Activated T-cell treated with anti-CD3 and anti-CD28 coated beads for 48 hours (primary cell): ENCODE measurements at places on chromosomes 2 and 18.

GRCh38 chr2:186749219-186749618, 55.4 kb downstream of the FAM171B start:
- DNase-seq = no peak

DNA sequence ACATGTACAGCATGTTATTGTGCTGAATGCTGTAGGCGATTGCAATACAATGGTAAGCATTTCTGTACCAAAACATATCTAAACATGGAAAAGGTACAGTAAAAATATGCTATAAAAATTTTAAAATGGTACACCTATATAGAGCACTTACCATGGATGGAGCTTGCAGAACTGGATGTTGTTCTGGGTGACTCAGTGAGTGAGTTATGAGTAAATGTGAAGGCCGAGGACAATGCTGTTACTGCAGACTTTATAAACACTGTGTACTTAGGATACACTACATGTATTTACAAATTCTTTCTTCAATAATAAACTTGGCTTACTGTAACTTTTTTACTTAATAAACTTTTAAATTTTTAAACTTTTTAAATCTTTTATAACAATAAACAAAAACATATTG, 473.4 kb upstream of the UBE2E3 start:
- no peak for DNase-seq

DNA sequence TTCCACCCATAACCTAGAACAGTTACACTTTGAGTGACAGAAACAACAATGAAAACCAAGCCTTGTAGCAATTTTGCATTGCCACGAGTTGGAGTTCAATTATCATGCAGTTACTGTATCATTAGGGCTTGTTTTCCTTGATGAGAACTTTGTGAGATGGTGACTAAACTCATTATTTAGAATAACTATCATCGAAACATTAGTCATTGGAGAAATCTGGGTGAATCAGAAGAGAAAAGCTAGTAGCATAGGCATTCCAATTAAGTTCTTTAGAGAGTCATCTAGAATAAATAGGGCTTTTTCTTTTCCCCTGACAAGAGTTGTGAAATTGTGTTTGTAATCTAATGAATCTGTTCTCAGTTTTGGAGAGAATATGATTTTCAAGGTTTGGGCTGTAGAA, 122.8 kb upstream of the DOCK10 start:
- DNase-seq = no peak

DNA sequence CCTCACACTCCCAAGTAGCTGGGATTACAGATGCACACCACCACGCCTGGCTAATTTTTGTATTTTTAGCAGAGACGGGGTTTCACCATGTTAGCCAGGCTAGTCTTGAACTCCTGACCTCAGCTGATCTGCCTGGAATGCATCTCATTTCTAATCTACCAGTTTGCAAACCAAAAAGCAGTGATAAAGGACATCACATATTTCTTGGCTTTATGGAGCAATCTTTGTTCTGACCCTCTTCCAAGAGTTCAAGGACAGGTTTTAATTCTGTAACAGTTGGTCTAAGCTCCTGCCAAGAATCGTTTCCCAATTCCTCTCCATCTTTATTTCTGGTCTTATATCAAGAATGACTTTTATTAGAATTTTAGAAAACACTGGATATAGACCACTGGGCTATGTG, 67.7 kb downstream of the SLC40A1 start:
- DNase-seq = no peak

- DNase-seq = no peak
Measured at GRCh38 chr2:186456941-186457340, 29.1 kb upstream of the ZC3H15 start.

GRCh38 chr2:38064801-38065501, 11.0 kb downstream of the CYP1B1 start:
- no peak for DNase-seq

- no peak for DNase-seq
Measured at GRCh38 chr2:20614201-20615067, 36.5 kb downstream of the HS1BP3 start.

DNA sequence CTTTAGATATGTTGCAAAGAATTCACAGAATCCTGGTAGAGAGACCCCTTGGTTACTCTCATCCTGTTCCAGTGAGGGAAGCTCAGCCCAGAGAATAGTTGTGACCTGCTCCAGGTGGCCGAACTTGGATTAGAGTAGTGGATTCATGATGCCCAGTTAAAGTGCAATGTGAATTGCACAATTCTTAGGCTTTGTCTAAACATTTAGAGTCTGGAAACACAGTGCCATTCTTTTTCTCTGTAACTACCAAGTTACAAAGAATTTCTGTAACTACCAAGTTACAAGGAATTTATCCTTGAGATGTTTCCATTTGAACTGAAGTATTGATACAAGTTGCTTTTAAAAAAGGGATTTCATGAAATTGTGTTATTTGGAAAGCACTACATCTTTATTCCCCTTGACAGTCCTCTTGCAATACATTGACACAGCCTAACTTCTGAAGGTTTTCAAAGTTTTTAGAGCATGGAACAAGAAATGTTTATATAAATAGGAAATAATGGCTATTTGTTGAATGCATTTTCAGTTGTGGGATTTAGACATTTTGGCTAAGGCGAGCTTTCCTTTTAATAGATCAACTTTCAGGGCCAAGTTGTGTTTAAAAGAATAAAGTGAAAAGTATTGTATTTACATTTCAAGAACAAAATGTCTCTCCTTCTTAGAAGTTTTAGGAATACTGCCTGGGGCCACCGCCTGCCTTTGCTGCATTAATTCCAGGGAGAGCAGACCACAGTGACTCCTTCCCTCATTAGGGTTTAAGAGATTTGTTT, 315.0 kb downstream of the LPIN1 start:
- no peak for DNase-seq

GRCh38 chr2:239929504-239929903, 95.6 kb downstream of the NDUFA10 start:
- DNase-seq = no peak

- no peak for DNase-seq
Measured at GRCh38 chr18:48923746-48924629, 26.8 kb downstream of the SMAD7 start.

GRCh38 chr2:95698146-95698545, 106.3 kb downstream of the TRIM43 start:
- no peak for DNase-seq

DNA sequence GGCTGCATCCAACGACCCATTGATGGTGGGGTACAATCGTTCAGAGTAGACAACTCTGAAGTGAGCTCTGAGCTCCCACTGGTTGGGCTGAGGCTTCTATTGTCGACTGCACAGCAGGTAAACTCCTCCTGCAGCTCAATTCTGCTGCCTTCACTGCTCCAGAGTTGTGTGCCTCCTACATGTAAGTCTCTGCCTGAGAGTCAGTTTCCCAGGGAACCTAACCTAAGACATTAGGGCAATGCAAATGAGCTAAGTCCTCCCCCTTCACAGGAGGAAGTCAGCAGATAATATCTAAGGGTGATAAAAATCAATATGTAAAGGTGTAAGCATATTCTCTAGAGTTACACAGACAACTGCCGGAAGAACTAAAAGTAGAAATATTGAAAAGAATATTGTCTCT, 22.5 kb upstream of the ACYP2 start:
- no peak for DNase-seq

GRCh38 chr18:58136879-58137278, 92.9 kb downstream of the NEDD4L start:
- no peak for DNase-seq

- no peak for DNase-seq
Measured at GRCh38 chr18:21769206-21769605, 28.6 kb downstream of the MIB1 start.

DNA sequence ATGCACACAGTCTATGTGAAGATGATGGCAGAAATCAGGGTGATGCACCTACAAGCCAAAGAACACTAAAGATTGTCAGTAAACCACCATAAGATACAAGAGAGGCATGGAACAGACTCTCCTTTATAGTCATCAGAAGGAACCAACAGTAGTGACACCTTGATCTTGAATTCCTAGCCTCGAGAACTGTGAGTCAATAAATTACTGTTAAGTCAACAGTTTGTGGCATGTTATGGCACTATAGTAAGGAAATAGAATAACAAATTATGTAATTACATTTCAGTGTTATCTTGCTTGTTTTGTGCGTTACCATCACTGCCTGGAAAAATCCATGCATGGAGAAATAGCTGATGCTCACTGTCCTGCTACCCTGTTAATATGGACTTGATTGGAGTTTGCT, 110.2 kb upstream of the LRP1B start:
- DNase-seq = no peak

- DNase-seq = no peak
Measured at GRCh38 chr2:40169856-40170255, 282.0 kb downstream of the SLC8A1 start.

- no peak for DNase-seq
Measured at GRCh38 chr2:42550870-42551269, 17.6 kb upstream of the MTA3 start.

DNA sequence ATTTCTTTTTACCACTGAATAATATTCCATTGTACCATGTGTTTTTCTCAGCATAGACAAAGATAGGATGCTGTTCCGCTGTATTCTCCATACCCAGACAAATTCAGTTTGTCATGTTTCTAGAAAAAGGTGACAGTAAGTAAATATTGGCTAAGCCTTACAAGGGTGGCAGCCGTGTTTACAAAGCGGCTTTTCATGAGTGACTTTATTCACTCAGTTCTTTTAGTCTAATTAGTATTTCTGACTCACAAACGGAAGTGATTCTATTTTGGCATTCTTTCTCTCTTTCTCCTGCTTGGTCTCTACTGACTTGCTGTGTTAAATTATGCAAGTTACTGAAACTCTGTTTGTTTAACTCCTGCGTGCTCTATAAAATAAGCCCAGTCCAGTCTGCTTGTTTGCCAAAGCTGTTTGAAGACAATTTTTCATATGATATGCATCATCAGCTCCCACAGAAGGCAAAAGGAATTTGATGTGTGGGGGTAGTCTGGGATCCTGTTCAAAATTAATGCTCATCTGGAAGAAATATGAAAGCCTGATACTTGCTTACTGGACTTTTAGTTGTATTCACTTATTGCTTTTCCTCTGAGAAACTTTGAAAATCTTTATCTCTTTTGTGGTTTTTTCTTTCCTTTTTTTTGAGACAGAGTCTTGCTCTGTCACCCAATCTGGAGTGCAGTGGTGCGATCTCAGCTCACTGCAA, 2.3 kb upstream of the PLEKHH2 start:
- DNase-seq = no peak

DNA sequence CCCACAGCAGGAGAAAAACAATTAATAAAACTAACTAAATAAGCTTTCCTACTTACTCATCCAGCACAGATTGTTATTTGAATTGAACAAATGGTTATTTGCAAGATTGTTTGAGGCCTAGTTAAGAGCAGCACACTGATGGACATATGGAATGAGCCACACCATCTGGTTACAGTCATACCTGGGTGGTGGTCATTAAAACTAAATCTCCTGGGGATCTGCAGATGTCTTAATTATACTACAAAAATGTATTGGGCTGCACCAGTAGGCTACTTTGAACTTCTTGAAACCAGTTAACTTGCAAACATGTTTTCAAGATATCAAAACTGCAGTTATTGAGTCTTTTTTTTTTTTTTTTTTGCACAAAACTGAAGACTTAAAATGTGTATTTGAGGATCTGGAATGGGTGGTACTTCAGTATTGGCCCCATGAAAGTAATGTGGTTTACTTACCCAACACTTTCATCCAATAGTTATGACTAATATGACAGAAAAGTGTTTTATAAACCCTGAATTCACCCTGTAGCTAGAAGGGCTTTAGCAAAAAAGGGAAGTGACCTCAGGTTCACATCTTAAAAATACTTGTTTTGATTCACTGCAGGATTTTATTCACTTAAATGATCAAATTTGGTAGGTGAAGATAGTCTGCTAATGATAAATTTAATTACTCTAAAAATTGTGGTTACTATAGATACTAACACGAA, 10.8 kb downstream of the AGFG1 start:
- DNase-seq = no peak

DNA sequence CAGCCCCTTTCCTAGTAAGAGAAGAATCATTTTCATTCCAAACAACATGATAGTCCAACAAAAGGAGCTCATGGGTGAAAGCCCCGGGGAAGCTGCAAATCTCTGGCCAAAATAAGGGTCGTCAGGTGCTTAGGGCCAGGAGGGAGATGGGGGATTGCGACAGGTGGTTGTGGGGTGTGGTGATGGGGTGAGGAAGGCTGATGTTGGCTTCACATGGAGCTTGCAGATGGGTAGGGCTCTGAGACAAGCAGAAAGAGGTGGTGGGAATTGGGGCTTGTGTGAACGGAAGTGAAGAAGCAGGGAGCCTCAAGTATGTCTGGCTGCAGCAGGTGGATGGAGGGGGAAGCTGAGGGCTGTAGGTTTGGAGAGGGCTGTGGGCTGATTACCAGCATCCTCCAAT, 126.1 kb downstream of the CLIP4 start:
- no peak for DNase-seq

DNA sequence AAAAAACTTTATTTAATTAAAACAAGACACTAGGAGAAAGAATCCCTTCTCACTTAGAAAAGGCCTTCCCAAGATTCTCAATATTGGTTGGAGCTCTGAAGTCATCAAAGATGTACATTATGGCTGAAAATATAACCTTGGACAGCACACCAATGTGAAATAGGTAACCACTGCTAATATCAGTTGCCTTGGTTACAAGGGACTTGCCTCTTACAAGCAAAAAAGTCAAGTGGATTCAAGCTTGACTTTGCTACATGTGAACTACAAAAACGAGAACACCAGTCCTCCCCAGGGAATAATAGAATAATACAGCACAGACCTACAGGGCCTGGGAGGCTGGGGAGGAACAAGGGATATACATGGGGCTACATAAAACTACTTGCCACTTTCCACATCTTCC, 46.1 kb downstream of the NABP1 start:
- no peak for DNase-seq

DNA sequence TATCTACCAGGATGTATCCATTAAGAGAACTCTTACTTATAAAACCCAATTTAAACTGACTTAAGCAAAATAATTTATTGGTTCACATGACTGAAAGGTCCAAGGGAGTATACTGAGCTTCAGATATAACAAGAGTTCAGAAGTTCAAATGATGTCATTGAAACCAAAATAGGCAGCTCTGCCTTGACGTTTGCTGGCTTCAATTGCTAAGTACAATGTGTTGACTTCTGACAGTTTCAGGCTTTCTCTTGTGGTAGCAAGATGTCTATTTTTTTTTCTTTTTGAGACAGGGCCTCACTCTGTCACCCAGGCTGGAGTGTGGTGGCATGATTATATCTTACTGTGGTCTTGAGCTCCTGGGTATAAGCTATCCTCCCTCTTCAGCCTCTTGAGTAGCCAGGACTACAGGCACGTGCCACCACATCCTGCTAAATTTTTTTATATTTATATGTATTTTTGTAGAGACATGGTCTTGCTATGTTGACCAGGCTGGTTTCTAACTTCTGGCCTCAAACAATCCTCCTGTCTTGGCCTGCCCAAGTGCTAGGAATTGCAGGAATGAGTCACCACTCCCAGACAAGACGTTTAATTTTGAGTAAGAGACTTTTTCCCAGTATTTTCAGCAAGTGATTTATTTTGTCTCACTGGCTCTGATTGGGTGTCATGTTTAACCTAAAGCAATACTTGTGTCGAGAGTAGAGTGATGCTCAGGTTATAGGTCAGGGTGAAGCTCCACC, 184.8 kb downstream of the NR4A2 start:
- DNase-seq = no peak
